ENCODE measurements at places on chromosomes 6 and 20.

GRCh38 chr6:52389626-52390360, 27.8 kb downstream of the PAQR8 start:
- DNase-seq = peak; percentile 39

DNA sequence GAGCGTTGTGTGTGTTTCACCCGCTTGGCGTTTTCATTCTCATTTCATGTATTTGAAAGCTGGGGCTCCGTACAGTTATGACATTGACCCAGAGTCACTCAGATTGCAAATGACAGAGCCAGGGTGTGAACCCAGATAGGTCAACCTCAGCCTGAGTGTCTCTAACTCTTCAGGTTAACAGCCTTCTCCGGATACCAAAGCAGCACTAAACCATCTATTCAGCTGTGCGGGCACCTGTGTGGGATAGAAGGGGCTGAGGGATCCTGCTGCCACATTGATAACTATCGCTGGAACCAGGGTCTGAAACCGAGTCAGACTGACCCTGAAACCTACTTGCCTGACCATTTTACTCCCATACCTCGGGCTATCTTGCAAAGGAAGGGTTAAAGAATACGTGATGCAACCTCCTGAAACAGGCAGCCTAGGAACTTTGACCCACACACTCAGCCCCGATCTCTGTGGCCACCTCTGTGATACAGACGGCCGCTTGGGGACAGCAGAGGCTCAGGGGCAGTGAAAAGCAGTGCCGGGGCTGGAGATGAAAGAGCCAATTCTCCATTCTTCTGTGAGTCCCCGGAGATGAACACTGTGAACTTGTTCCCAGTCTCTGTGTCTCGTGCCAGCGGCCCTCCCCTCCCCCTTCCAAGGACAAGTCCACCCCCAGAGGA, 233.5 kb upstream of the QKI start:
- DNase-seq = no peak

- DNase-seq = no peak
Observed at GRCh38 chr6:35218021-35218420, 4.3 kb downstream of the SCUBE3 start.

DNA sequence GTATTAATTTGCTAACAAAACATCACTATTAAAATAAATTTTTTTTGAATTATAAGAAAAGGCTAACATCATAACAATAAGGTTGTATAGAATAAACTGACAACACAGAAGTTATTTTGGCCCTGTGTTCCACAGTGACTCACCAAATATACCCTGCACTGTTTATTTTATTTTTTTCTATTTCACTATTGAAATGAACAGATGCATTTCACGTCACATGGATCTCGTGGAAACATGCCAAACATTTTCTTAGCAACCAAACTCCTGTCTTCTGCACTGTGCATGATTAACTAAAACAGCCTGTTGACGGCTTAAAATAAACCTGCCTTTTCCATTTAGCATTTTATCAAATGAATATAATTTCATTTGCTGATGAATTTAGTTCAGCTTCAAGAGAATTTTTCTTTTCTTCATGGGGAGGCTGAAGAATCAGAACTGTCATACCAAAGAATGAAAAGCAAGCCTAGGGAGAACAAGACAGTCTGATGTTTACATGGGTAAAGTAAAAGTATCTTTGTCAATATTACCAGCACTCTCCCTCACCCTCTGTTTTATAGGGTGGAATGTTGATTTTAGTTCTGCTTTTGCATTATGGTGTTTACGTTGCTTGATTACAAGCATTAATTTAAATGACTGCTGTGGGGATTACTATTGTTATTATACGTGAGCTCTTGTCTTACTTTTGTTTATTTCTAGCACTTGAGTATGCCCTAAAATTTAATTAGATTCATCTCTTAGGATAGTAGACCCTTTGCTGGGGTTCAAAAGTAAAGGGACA, 115.3 kb downstream of the LCA5 start:
- DNase-seq = no peak

- DNase-seq = no peak
Observed at GRCh38 chr6:143123081-143123480, 62.4 kb downstream of the AIG1 start.

GRCh38 chr6:84013354-84013753, 20.2 kb upstream of the MRAP2 start:
- DNase-seq = no peak

DNA sequence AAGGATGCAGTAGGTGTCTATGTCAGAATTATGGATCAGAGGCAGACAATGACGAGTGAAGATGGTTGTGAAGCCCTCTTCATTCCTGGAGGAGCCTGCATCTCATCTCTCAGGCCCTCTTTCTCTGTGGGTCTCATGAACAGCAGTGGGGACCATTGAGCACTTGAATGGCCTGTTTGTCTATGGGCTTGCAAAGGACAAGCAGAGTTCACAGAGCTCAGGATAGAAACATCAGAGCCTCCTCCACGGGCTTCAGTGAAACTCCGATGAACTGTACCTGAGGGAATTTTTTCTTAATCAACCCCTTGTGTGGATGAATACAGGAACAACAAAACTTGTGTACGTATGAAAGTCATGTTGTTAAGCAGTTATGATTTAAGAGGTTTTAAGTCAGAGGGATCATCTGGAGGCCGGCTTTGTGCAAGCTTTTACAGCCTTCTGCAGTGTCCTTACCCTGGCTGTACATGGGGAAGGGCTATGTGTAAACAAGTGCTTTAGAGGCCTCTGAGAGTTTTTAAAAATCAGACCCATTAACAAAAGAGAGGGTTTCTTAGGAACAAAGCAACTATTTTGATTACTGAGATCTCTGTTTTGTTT, 29.7 kb upstream of the PI16 start:
- DNase-seq = no peak

- no peak for DNase-seq
Observed at GRCh38 chr20:64099086-64099786, 8.1 kb downstream of the NPBWR2 start.

- no peak for DNase-seq
Observed at GRCh38 chr6:133170602-133171001, 70.6 kb upstream of the EYA4 start.

DNA sequence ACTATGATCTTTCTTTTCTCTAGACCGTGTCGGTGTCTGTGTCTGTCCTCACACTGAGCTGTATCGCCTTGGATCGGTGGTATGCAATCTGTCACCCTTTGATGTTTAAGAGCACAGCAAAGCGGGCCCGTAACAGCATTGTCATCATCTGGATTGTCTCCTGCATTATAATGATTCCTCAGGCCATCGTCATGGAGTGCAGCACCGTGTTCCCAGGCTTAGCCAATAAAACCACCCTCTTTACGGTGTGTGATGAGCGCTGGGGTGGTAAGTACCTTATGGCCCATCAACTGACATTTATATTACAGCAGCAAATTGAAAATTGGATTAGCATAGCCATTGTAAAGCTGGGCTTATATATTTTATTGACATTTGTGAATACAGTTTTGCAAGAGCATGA, 72.2 kb upstream of the GFRAL start:
- no peak for DNase-seq

DNA sequence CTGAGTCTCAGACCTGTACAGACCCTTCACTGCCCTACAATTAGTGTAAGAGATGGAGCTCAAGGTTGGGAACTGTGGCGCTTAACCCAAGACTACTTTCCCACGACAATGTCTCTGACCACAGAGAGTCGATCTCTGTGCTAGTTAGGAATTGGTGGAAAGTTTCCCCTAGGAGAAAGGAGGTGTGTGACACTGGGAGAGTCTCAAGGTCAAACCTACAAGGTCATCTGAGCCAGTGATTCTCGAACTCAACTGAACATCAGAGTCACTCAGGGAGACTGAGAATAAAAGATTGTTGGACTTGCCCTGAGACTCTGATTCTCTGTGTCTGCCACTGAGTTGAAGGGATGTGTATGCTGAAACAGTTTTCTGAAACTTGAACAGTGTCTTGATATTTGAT, 9.7 kb upstream of the AFDN start:
- no peak for DNase-seq

- no peak for DNase-seq
Observed at GRCh38 chr6:78340755-78341154, 526.6 kb upstream of the IRAK1BP1 start.

DNA sequence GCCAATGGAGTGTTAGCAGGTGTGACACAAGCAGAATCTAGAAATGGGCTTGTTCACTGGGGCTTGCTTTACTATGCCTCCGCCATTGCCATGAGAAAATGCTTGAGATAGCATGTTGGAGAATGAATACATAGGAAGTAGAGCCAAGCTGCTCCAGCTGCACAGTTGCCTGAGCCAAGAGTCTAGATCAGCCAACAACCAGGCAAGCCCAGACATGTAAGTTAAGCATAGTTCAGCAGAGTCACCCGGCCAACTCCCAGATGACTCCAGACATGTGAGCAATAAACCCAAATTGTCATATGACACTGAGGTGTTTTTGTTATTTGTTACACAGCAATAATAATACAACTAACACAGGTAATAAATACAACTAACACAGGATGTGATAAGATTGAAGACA, 167.9 kb downstream of the HAO1 start:
- DNase-seq = no peak

GRCh38 chr6:21739241-21739640, 145.7 kb downstream of the SOX4 start:
- no peak for DNase-seq

DNA sequence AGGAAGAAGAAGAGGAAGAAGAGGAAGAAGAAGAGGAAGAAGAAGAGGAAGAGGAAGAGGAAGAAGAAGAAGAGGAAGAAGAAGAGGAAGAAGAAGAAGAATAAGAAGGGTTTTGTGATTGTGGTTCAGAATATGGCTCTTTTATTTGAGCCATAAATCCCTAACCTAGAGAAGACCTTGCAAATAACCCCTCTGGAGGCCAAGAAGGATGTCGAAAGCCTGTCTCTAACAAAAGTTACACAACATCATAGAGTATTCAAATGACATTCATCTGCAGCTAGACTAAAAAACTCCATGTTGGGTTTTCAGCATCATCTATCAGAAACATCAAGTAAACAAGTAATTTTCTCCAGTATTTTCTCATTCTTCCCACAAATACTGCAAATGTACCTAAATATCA, 100.9 kb downstream of the RNASET2 start:
- DNase-seq = no peak

GRCh38 chr6:157859775-157860504, 36.9 kb downstream of the SNX9 start:
- no peak for DNase-seq

GRCh38 chr20:51562332-51563173, 20.0 kb upstream of the NFATC2 start:
- peak; percentile 10 for DNase-seq

DNA sequence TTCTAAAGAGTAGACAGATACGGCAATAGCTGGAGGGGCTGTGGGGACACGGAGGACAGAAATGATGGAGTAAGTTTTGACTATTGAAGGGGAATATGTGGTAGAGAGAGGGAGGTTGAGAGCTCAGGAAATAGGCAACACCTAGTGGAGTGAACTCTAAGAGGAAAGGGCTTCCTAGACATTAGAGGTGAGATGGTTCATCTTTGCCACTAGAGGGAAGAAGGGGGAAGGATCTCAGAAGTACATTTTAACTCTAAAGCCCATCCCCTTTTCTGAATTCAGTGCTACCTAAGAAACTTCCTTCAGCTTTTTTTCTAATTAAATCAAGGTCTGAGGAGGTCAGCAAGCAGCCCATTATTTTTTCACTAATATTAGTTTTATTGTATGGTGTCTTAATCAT, 689.4 kb upstream of the MAP3K7 start:
- no peak for DNase-seq

GRCh38 chr6:160253714-160254113, 4.9 kb downstream of the SLC22A2 start:
- DNase-seq = no peak

- no peak for DNase-seq
Observed at GRCh38 chr6:38651121-38651784, 11.5 kb upstream of the BTBD9 start.

DNA sequence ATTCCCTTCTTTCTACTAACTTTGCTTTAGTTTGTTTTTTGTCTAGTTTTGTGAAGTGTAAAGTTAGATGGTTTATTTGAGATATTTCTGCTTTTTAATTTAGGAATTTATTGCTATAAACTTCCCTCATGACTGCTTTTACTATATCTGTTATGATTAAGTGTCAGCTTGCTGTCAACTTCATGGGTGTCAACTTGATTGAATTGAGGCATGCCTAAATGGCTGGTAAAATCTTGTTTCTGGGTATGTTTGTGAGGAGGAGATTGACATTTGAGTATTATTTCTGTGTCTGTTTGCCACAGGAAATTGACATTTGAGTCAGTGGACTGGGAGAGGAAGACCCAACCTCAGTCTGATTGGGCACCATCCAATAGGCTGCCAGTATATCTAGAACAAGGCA, 1147.0 kb upstream of the EYS start:
- DNase-seq = no peak

DNA sequence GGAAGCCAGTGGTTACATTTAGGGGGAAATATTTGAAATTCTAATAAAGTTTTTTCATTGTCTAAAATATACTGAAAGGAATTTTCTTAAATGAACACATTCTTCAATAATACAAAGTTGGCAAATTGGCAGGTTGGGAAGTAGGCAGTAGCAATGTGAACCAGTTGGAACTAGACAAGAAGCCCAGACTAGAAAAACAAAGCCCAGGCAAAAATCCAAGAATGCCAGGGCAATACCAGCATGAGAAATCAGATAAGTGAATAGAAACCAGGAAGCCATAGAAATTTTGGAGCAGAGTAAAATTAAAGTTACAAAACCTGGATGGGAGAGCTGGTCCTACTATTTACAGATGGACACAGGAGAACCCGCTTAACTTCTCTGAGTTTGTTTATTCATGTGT, 52.2 kb downstream of the TPBG start:
- DNase-seq = no peak

DNA sequence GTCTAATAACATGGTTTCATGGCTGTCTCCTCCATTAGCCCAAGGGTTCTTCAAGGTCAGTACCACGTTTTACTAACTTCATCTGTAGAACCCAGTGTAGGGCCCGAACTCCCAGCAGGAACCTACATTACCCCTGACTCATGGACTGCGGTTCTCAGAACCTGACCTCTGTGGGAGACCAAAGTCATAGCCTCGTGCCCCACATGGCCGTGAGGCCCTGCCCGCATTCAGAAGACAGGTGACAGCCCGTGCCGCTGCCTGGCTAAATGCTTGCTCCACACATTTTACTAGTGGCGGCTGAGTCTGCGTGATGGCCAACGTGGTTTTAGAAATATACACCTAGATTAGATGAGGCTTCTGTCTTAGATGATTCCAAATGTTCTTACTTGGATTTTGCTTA, 94.9 kb downstream of the CDH4 start:
- no peak for DNase-seq

GRCh38 chr6:131143319-131143718, 8.1 kb downstream of the AKAP7 start:
- DNase-seq = no peak

GRCh38 chr6:153595903-153596302, 443.1 kb upstream of the OPRM1 start:
- DNase-seq = no peak

- no peak for DNase-seq
Observed at GRCh38 chr20:14821251-14821650, 483.8 kb upstream of the FLRT3 start.

GRCh38 chr6:45822246-45822812, 193.3 kb downstream of the CLIC5 start:
- DNase-seq = no peak
